Epithelial cell of umbilical artery (primary cell): ENCODE measurements at places on chromosomes 7 and 10. TPM values are rescaled to one million over a fixed set of nuclear protein-coding genes. Genes with fewer than 3 reads are reported as not detected.

Gene GNAT3
- not detected in 2 replicates for total RNA-seq

Gene TSPAN15
- 70.1 and 76.3 TPM in 2 replicates for total RNA-seq

Gene ADAM12
- total RNA-seq: 0.91 and 0.97 TPM in 2 replicates

Gene NUDT13
- total RNA-seq: 0.97 and 1.1 TPM in 2 replicates

Gene ACSM6
- not detected in 2 replicates for total RNA-seq

Gene DKK1
- 191 and 206 TPM in 2 replicates for total RNA-seq

Gene CACNB2
- not detected in 2 replicates for total RNA-seq

Gene TMEM184A
- total RNA-seq: 0.65 TPM in 1 of 2 replicates, not detected in the other
